Osteocyte (in vitro differentiated cells): ENCODE measurements at places on chromosomes 7 and 10. TPM values are rescaled to one million over a fixed set of nuclear protein-coding genes. Genes with fewer than 3 reads are reported as not detected.

GRCh38 chr7:63900394-63901203, 98.0 kb upstream of the ZNF722 start:
- no peak for DNase-seq

- DNase-seq = no peak
These were observed 165.8 kb downstream of the CFTR start for GRCh38 chr7:117645481-117646165.

- no peak for DNase-seq
These were observed 75.7 kb downstream of the LYZL2 start for GRCh38 chr10:30553626-30554439.

DNA sequence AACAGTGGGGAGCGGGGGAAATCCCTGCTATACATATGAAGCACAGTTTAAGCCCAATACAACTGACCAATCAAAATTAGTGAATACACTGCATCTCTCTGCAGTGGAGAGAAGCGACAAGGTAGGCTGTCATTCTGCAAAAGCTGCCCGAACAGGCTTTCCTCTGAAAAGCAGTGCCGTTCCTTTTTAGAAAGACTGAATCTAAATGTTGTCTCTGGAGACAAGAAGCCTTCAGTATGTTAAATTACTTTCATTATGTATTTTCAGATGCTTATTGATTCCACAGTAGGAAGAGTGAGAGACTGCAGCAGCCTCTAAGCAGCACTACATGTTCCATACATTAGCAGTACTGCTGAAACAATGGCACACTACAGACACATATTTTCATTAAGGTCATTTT, at the start of gene GPR22:
Gene GPR22, plus strand, starts transcription at position 129 of the 400 bp plus-strand sequence. CDS start 4,004 bp downstream, outside the sequence.
- DNase-seq = no peak

GRCh38 chr10:60834401-60834800, 56.1 kb downstream of the CDK1 start:
- no peak for DNase-seq

Gene PIP4K2A
- total RNA-seq = 41.1 and 52.7 TPM in 2 replicates

Gene MGMT
- total RNA-seq = 17.0 and 20.8 TPM in 2 replicates
